Stimulated activated CD4-positive, alpha-beta T cell treated with anti-CD3 and anti-CD28 coated beads, Interleukin-4, amount 100 ng/mL, for 4 hours (primary cell): ENCODE measurements at places on chromosomes 12 and 14.

GRCh38 chr14:56064513-56064912 lies 53.7 kb upstream of the PELI2 start:
- no peak for DNase-seq

DNA sequence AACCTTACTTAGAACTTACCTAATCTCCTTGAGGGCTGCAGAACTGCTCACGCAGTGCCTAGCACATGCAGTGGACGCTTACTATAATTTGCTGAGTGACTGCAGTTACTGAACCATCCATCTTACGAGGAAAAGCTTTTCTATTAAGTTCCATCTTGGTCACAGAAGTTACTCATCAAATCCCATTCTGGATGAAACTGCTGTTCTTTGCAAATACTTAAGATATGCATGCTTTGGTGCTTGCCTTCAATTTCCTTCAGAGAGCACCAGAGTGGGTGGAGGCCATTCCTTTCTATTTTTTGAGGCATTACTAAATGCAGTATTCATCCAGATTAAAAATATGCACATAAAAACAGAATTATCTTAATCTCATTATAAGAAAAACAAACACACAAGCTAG lies 17.7 kb upstream of the PELI2 start:
- DNase-seq, result no peak

DNA sequence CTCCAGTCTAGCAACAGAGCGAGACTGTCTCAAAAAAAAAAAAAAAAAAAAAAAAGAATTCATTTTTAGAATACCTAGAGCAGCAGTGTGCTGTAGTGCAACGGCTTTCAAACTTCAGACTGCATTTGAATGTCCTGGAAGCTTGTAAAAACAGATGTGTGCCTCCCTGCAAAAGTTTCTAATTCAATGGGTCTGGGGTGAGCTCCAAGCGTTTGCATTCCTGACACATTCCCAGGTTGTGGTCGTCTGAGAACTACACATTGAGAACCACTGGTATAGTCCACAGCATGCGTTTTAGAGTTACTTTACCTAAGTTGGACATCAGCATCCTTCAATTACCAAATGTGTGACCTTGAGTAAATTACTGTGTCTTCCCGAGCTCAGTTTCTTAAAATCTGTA lies 816.8 kb downstream of the NRXN3 start:
- DNase-seq, result no peak

GRCh38 chr14:23512156-23512555 lies 39.4 kb downstream of the ZFHX2 start:
- DNase-seq, result no peak
